NCI-H1092 treated with DMSO at 0.1 percent for 48 hours (cell line): ENCODE measurements at places on chromosomes 12 and 14.

DNA sequence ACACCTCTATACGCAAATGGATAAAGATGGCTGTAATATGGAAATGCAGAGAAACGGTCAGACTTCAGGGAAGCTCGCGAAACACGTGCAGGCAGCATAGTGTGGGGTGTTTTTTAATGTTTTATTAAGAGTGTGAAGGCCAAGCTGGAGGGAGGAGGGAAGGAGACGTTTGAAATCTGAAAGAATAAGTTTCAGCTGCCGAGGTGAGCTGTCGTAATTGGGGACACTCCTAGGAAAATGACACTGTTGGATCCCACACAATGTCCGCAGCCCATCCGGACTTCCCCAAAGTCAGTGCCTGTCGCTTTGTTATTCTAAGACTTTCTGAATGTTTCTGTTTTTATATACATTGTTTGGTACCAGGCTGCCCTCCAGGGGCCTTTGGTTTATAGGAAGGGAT is 8.3 kb downstream of the FZD10 start:
- DNase-seq, result no peak

- DNase-seq, result no peak
These were observed 318.5 kb upstream of the TBX3 start for GRCh38 chr12:115002434-115002833.

- DNase-seq, result no peak
These were observed 22.5 kb upstream of the ATP2B1 start for GRCh38 chr12:89731089-89731488.

GRCh38 chr14:102927346-102927877 is 4.9 kb downstream of the AMN start:
- DNase-seq, result no peak

DNA sequence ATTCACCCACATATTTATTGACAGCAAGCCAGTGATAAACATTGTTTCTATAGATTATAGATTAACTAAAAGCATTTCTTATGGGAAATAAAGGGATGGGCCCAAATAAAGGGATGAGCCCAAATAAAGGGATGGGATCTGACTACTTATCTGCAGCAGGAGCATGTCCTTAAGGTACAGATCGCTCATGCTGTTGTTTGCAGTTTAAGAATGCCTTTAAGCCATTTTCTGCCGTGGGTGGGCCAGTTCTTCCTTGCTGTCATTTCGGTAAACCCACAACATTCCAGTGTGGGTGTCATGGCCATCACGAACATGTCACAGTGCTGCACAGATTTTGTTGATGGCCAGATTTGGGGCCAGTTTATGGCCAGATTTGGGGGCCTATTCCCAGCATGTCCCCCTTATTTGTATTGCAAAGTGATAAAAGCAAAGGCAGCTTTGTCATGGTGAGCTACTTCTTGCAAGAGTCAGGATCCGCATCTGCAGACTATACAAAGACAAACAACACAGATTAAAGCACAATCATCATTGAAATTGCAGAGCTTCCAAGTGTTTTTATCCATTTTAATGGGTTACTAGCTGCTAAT is 700.7 kb downstream of the LRFN5 start:
- no peak for DNase-seq
